ENCODE measurements at places on chromosomes 5 and 9.

DNA sequence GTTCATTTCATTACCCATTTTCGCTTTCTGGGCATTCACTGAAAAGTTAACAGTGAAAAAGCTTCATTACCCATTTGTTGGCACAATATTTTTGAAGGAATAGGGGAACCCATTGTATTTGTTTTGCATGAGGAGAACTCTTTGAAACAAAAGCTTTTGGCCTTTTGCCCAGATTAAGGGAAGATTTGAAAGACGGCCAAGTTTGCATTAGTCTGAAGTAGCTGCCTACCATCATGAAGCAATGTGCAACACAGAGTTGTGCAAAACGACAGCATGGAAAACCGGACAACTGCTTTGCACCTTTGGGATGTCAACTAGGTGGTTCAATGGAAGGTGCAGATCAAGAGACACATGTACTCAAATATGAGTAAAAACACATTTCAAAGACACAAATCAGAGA, 84.9 kb downstream of the TRPM3 start:
- no peak for DNase-seq

GRCh38 chr9:36407122-36407723, 7.2 kb upstream of the RNF38 start:
- DNase-seq, result peak; percentile 68

- no peak for DNase-seq
Measured at GRCh38 chr5:137145721-137146120, 353.4 kb downstream of the SPOCK1 start.

DNA sequence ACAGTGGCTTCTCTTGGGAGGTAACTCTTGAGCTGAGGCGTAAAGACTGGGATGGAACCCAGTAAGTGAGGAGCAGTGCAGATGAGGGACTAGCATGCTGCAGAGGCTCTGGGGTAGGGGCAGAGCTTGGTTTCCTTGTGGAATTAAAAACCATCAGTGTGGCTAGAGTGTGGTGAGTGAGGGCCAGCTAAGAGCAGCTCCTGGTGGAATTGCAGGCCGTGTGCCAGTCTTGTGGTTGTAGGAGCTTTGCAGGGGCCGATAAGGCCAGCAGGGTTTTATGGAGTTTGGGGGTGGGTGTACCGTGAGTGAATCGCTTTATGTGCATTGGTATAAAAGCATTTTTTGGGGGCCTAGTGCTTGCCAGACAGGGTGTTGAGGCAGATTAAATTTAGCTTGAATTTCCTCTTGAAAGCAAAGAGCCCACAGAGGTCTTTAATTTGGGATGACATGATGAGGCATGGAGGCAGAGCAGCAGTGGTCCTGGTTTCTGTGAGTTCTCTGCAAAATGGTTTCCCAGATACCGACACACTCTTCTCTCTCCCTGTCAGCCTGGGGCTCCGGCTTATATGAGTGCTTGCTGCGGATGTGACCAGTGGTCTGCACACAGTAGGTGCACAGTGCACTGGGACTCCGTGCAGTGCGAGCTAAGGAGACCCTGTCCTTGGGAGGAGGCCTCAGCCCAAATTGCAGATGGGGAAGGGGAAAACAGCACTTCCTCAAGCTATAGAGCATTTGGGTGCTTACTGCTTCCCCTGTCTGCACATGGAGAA, 176.4 kb upstream of the PITX1 start:
- DNase-seq, result no peak

GRCh38 chr5:144009116-144009515, 161.3 kb downstream of the YIPF5 start:
- DNase-seq, result no peak
